ENCODE measurements at places on chromosomes 5 and 9.

DNA sequence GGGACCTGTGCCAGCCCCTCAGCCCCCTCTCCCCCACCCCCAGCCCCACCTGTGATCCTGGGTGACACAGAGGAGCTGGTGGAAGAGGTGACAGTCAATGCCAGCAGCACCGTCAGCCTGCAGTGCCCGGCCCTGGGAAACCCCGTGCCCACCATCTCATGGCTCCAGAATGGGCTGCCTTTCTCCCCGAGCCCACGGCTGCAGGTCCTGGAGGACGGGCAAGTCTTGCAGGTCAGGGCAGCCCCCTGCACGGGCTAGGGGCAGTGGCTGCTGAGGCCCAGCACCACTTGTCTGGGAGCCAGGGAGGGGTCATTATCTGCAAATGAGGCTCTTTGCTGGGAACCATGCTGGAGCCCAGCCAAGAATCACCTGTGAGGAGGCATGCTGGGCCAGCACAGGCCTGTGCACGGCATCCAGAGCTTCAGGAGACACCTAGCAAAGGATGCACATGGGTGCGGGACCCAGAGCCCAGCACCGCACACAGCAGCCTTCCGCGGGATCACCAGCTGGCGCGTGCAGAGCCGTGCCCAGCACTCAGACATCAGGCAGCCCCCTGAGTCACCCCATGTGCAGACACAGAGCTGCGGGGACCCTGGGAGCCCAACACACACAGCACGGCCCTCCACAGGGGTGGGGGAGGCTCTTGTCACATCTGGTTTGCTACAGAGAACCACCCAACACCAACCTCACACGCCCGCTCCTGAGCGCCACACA is 62.0 kb upstream of the ASS1 start:
- no peak for DNase-seq

GRCh38 chr9:3893519-3893918 is 367.7 kb upstream of the RFX3 start:
- DNase-seq = no peak

DNA sequence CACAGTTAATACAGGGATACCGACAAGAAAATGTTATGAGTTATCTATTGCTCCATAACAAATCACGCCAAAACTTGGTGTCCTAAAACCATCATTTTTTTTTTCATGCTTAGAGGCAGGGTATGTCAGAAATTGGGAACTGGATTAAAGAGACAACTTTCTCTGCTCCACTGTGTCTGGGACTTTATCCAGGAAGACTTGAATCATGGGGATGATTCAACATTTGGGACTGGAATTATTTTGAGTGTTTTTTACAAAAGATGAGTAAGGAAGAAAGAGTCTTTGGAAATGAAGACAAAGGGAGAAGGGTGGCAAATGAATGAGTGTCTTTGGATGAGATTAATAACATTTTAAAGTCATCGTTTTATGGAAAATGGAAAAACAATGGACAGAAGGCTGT is 1883.7 kb upstream of the C9orf72 start:
- no peak for DNase-seq

DNA sequence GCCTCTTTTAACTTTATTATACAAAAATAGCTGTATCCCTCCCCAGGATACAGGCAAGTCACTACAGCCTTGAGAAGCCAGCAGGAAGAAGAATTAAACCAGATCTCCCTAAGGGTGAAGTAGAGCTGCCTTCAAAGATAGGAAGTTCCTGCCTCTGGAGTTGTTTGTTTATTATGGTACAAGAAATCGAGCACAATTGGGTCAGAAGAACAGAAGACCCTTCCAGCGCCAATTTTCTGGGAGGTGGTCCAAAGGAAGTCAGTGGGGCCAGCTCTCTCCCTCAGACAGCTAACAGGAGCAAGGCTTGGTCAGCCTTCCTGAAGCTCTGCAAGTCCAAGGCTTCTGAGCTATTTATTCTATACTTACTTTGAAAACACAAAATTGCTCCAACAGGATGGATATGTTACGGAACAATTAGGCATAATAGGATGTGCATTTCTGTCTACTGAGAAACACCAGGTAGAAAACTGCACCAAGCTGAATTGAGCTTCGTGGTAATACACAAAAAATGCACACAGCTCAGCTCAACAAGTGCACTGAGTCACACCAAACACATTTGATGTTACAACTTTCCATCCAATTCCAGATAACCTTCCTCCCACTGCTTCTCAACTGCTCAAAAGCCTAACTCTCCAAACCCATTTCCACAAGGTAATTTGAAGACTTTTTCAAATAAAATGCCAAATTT is 16.0 kb downstream of the SERINC5 start:
- DNase-seq = no peak

GRCh38 chr5:180367991-180368390 is 14.9 kb upstream of the GFPT2 start:
- no peak for DNase-seq

DNA sequence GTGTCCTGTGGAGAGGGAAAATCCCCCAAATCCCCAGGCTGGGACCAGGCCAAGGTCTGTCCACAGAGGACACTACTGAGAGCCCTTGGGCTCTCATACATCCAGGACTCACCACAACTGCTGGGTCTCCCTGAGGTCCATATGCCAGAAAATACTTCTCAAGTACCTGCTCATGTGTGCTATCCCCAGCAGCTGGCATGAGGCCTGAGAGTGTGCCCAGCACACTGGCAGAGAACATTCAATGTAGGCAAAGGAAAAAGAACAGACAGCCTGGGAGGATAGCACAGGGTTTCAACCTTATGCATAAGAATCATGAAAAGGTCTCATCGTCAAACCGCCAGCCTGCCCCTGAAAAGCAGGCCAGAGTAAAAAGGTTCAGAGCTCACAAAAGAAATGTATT is 154.1 kb upstream of the TAS2R1 start:
- no peak for DNase-seq
